ENCODE measurements at places on chromosomes 16 and 17. TPM values are rescaled to one million over a fixed set of nuclear protein-coding genes. Genes with fewer than 3 reads are reported as not detected.

KCNH4 gene
- not detected for total RNA-seq

OR1F1 gene
- not detected for total RNA-seq

SOX8 gene
- total RNA-seq = 116 TPM

ERN1 gene
- total RNA-seq = 5.6 TPM

MT4 gene
- total RNA-seq = not detected

GAST gene
- total RNA-seq = not detected

AATF gene
- 35.9 TPM for total RNA-seq

SCN4A gene
- 105 TPM for total RNA-seq

ZNF205 gene
- total RNA-seq = 29.2 TPM
